ENCODE measurements at places on chromosomes 16 and 17.
A peak's percentile ranks its signal among the peaks of the same experiment; 100 is the strongest.

- H3K27ac ChIP-seq = no peak overlapping the region
- H3K4me1 ChIP-seq = peaks cover 36% of the 10 kb centered on the region
- no peak for DNase-seq
- no peaks in the 10 kb centered on the region for H3K27me3 ChIP-seq
- H3K36me3 ChIP-seq = peaks cover 30% of the 10 kb centered on the region
These were observed 7.0 kb downstream of the ZNF319 start for GRCh38 chr16:57993438-57993837.

- peak overlapping the region; percentile 72 for H3K27ac ChIP-seq
- DNase-seq = no peak
- peaks cover 10% of the 10 kb centered on the region for H3K36me3 ChIP-seq
These were observed 10.6 kb downstream of the CPSF4L start for GRCh38 chr17:73250851-73251640.

- peaks cover 2% of the 10 kb centered on the region for H3K36me3 ChIP-seq
- no peak overlapping the region for H3K4me3 ChIP-seq
- no peak for DNase-seq
- H3K27me3 ChIP-seq = peaks cover 4% of the 10 kb centered on the region
- H3K4me1 ChIP-seq = peaks cover 6% of the 10 kb centered on the region
These were observed 369.1 kb downstream of the XYLT1 start for GRCh38 chr16:17101646-17102045.

DNA sequence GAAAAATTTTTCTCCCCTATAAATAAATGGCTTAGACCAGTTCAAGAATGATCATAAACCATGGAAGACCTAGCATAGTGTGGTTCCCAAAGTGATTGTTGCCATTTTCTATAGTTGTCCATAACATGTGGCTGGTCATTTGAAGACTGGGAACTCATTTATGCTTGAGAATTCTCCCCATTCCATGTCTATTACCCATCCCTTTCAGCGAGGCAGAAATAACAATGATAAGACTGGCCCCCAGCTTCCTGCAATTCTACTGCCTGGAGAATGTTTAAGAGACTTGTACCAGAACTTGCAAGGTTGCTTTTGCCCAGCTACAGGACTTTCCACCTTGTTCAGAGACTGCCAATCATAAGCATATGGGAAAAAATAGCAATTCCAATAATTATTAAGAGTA is 146.5 kb upstream of the CDH11 start:
- H3K36me3 ChIP-seq = no peaks in the 10 kb centered on the region
- DNase-seq = no peak
- no peaks in the 10 kb centered on the region for H3K27me3 ChIP-seq
- H3K27ac ChIP-seq = no peak overlapping the region

DNA sequence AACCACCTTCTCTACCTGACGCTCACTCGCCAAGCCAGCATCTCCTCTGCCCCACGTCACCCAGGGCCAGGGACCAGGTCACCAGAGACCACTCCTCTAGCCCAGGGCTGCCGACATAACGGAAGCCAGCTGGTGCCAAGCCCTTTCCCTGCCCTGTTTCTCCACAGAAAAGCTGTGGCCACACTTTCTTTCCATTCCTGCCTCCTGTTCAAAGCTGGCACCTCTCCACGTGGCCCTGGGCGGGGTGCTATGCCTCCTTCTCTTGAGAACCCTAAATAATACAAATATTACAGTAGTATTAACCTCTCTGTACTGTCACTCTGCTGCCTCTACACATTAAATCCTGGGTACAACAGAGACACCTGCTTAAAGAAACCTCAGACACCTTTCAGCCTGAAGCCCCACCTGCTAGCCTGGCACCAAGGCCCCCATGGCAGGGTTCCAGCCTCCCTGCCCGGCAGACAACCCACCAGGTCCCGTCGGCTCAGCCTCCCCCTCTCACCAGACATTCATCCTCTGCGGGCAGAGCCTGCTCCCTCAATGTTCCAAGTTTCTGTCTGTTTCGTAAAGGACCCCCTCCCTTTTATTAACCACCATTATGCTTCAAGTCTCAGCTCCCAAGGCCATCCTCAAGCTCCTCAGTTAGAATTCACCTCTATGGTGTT is 62.3 kb downstream of the TIMM22 start:
- H3K4me3 ChIP-seq = no peak overlapping the region
- no peaks in the 10 kb centered on the region for H3K4me1 ChIP-seq
- peak overlapping the region; percentile 66 for H3K27ac ChIP-seq

GRCh38 chr16:25064937-25065336 is 46.6 kb upstream of the LCMT1 start:
- no peaks in the 10 kb centered on the region for H3K36me3 ChIP-seq
- no peak overlapping the region for H3K27ac ChIP-seq
- H3K27me3 ChIP-seq = no peaks in the 10 kb centered on the region
- peaks cover 30% of the 10 kb centered on the region for H3K4me1 ChIP-seq
- DNase-seq = no peak

GRCh38 chr17:38469875-38470274 is 41.6 kb downstream of the ARHGAP23 start:
- no peaks in the 10 kb centered on the region for H3K4me1 ChIP-seq
- peaks cover 12% of the 10 kb centered on the region for H3K27me3 ChIP-seq
- no peak overlapping the region for H3K27ac ChIP-seq
- no peaks in the 10 kb centered on the region for H3K36me3 ChIP-seq

DNA sequence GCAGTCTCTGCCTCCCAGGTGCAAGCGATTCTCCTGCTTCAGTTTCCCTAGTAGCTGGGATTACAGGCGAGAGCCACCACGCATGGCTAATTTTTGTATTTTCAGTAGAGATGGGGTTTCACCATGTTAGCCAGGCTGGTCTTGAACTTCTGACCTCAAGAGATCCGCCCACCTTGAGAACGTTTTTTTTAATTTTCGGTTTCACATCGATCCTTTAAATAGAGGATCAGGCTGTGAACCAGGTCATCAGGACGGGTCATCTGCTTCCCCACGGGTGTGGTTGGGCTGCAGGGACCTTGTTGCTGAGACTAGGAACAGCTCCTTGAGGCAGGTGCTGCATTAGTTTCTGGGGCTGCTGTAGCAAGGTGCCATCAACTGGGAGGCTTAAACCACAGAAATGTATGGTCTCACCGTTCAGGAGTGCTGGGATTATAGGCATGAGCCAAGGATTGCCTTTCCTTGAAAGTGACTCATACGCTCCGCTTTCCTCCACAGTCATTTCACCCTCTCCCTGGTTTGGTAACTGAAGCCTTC is 7.9 kb upstream of the NAGPA start:
- no peaks in the 10 kb centered on the region for H3K4me1 ChIP-seq
- DNase-seq = no peak
- H3K4me3 ChIP-seq = no peak overlapping the region
- H3K27ac ChIP-seq = no peak overlapping the region
- H3K27me3 ChIP-seq = peaks cover 22% of the 10 kb centered on the region

GRCh38 chr16:4026854-4027253 is 89.4 kb downstream of the ADCY9 start:
- H3K27ac ChIP-seq = no peak overlapping the region
- H3K27me3 ChIP-seq = no peaks in the 10 kb centered on the region
- no peak overlapping the region for H3K4me3 ChIP-seq
- peaks cover 14% of the 10 kb centered on the region for H3K4me1 ChIP-seq
- peaks cover 7% of the 10 kb centered on the region for H3K36me3 ChIP-seq
- DNase-seq = no peak

DNA sequence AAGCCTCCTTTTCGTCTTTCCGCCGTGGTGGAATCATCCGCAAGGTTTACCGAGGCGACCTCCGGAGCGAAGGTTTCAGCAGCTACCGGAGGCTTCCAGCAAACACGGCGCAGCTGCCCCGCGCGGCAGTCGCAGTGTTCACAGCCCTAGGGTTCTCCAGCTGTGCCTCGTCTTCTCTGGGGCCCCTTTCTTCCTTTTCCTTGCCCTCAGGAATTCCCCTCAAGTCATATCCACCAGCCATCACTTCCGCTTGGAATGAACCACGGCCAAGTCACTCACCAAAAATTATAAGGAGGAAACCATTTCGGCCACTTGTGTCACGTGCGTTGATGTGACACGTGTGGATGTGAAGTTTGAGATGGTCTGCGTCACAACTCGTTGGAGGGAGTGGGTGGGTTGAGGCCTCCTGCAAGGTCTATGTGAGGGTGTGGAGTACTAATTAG is 636 bp upstream of the ERN1 start:
- peaks cover 32% of the 10 kb centered on the region for H3K4me1 ChIP-seq
- H3K4me3 ChIP-seq = peak overlapping the region; percentile 81
- peak overlapping the region; percentile 96 for H3K27ac ChIP-seq
- peak; percentile 42 for DNase-seq

- no peaks in the 10 kb centered on the region for H3K27me3 ChIP-seq
- H3K4me1 ChIP-seq = no peaks in the 10 kb centered on the region
- no peak overlapping the region for H3K27ac ChIP-seq
- no peaks in the 10 kb centered on the region for H3K36me3 ChIP-seq
- no peak overlapping the region for H3K4me3 ChIP-seq
These were observed 41.7 kb downstream of the SOX9 start for GRCh38 chr17:72162569-72162968.

- no peaks in the 10 kb centered on the region for H3K36me3 ChIP-seq
- H3K27ac ChIP-seq = no peak overlapping the region
- no peak overlapping the region for H3K4me3 ChIP-seq
- no peak for DNase-seq
- peaks cover 37% of the 10 kb centered on the region for H3K27me3 ChIP-seq
These were observed 70.6 kb upstream of the CLEC3A start for GRCh38 chr16:77951788-77952187.

GRCh38 chr17:80807882-80808281 is 183.8 kb upstream of the CHMP6 start:
- no peaks in the 10 kb centered on the region for H3K27me3 ChIP-seq
- H3K27ac ChIP-seq = no peak overlapping the region
- peaks cover 4% of the 10 kb centered on the region for H3K36me3 ChIP-seq

GRCh38 chr17:16293931-16294330 is 59.3 kb downstream of the CENPV start:
- peaks cover 4% of the 10 kb centered on the region for H3K4me1 ChIP-seq
- no peak for DNase-seq
- no peak overlapping the region for H3K4me3 ChIP-seq
- H3K27me3 ChIP-seq = no peaks in the 10 kb centered on the region
- H3K27ac ChIP-seq = no peak overlapping the region

- peaks cover 3% of the 10 kb centered on the region for H3K36me3 ChIP-seq
- peaks cover 33% of the 10 kb centered on the region for H3K27me3 ChIP-seq
- no peak overlapping the region for H3K27ac ChIP-seq
- no peaks in the 10 kb centered on the region for H3K4me1 ChIP-seq
- no peak for DNase-seq
- H3K4me3 ChIP-seq = no peak overlapping the region
These were observed 8.7 kb upstream of the GINS2 start for GRCh38 chr16:85697431-85697830.

DNA sequence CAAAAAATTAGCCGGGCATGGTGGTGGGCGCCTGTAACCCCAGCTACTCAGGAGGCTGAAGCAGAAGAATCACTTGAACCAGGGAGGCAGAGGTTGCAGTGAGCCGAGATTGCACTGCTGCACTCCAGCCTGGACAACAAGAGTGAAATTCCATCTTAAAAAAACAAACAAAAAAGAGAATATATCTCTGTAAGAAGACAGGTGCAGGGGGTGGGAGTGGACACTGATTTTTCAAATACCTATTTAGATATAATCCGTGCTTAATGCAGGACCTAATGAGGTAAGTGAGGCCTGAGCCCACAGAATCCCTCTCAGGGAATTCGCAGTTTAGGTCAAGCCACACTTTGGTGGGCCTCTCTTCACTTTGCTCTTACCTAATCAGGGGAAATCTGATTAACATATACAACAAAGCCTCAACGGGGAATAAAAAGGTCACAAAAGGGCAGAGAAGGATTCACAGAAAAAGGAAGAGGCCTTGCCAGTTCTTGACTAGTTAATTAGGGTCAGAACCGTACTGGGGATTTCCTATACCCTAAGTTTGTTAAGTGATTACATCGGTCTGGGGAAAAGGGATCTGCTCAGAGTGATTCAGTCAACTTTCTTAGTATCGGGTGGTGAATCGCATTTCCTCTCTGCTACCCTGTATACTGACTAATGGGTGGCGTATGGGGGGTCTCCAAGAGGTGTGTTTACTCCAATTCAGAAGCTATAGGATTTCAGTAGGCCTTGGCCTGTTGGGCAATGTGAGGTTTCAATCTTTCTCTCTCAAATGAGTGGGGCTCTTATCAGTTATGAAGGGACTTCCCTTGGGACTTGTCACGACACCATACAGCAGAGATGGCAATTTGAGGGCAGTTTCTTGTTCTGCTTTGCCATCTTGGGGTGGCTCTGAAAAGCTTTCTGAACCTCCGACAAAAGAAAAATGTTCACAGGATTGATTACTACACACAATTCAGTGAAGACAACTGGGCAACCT is 1.9 kb upstream of the NFAT5 start:
- H3K27ac ChIP-seq = peak overlapping the region; percentile 96
- H3K36me3 ChIP-seq = peaks cover 18% of the 10 kb centered on the region
- peak; percentile 37 for DNase-seq

- no peak overlapping the region for H3K4me3 ChIP-seq
- no peaks in the 10 kb centered on the region for H3K27me3 ChIP-seq
- no peak for DNase-seq
- H3K36me3 ChIP-seq = peaks cover 22% of the 10 kb centered on the region
- H3K4me1 ChIP-seq = peaks cover 10% of the 10 kb centered on the region
These were observed 22.4 kb downstream of the UNK start for GRCh38 chr17:75806822-75807500.

DNA sequence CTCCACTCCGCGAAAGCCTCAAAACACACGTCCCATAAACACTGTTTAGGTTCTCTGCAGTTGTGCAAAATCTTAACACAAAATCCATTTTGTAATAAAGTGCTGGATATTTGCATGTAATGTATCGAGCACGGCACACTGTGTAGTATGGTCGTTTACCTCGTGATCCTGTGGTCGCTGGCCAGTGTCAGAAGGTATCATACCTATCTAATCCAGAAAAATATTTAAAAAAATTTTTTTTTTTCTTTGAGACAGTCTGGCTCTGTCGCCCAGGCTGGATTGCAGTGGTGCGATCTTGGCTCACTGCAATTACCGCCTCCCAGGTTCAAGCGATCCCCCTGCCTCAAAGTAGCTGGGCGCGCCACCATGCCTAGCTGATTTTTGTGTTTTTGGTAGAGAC is 996 bp downstream of the RPL38 start:
- peaks cover 39% of the 10 kb centered on the region for H3K4me1 ChIP-seq
- peak overlapping the region; percentile 92 for H3K4me3 ChIP-seq
- peaks cover 71% of the 10 kb centered on the region for H3K36me3 ChIP-seq
- no peak for DNase-seq
- H3K27me3 ChIP-seq = peaks cover 33% of the 10 kb centered on the region

GRCh38 chr17:72409405-72410002 is 288.7 kb downstream of the SOX9 start:
- no peaks in the 10 kb centered on the region for H3K4me1 ChIP-seq
- no peaks in the 10 kb centered on the region for H3K27me3 ChIP-seq
- no peaks in the 10 kb centered on the region for H3K36me3 ChIP-seq
- H3K27ac ChIP-seq = no peak overlapping the region
- no peak overlapping the region for H3K4me3 ChIP-seq

All from effector memory CD8-positive, alpha-beta T cell (primary cell).